ENCODE measurements at places on chromosomes 16 and 17. TPM values are rescaled to one million over a fixed set of nuclear protein-coding genes. Genes with fewer than 3 reads are reported as not detected.

- no peak for DNase-seq
Observed at GRCh38 chr16:725463-726187, 618 bp downstream of the CCDC78 start.

GRCh38 chr17:82405051-82405450, 13.1 kb upstream of the HEXD start:
- DNase-seq: no peak

The ACTG1 gene
- total RNA-seq: 5,061 TPM

- peak; percentile 99 for DNase-seq
Observed at GRCh38 chr17:81422776-81423697, 27.8 kb downstream of the BAHCC1 start.

The KRTAP2-4 gene
- not detected for total RNA-seq

DNA sequence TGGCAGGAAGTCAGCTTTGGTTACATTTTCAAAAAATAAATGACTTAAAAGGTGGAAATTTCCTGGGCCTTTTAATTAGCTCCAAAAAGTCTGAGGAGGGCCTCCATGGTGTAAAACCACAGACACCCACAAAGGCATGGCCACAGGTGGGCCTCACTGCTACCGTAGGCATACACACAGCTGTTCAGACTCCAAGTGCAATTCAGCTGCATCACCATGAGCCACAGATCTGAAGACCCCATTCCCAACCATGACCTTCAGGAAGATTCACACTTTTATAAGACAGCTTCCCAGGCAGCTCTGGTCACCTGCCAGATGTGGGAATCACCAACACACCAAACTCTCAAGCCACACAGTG, 20.6 kb downstream of the CSNK2A2 start:
- DNase-seq: no peak

DNA sequence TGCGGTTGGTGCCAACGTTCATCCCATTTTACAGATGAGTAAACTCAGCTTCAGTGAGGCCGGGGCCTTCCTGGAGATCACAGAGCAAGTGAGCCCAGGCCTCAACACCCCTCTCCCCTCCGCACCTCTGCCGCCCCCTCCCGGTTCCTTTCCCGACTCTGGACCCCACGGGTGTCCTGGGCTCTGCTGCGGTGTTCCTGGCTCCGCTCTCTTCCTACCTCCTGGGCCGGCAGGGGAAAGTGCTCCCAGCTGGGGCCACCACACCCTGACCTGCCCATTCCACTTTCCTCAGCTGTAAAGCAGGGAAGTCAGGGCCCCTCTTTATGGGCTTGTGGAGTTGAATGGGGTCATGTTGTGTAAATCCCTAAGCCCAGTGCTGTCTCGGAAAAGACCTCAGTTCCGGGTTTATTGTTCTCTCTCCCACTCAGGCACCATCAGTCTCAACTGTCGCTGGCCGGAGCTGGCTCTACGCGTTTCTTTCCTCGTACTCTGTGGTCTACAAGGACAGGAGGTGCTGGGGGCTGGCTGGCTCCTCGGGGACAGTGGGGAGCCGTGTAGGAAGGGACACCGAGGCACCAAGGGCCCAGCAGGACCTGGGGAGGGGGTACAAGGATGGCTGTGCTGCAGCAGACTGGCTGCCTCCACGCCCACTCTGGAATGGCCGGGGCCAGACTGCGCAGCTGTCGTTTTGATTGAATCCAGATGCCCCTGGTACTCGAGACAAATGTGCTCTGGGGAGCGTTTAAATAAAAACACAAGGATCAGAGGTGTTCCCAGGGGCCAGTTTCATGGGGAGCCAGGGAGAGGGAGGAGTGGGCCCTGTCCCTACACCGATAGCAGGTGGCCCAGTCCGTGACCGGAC, 21.7 kb upstream of the ACSF3 start:
- DNase-seq: no peak

- DNase-seq: no peak
Observed at GRCh38 chr17:69412251-69412671, 2.2 kb upstream of the MAP2K6 start.

- no peak for DNase-seq
Observed at GRCh38 chr16:67430504-67430976, 381 bp upstream of the HSD11B2 start.

GRCh38 chr17:31522284-31522931, 130.9 kb downstream of the RAB11FIP4 start:
- DNase-seq: no peak

The ZNF469 gene
- 0.82 TPM for total RNA-seq

GRCh38 chr17:2179615-2180295, 123.8 kb downstream of the SMG6 start:
- peak; percentile 85 for DNase-seq

DNA sequence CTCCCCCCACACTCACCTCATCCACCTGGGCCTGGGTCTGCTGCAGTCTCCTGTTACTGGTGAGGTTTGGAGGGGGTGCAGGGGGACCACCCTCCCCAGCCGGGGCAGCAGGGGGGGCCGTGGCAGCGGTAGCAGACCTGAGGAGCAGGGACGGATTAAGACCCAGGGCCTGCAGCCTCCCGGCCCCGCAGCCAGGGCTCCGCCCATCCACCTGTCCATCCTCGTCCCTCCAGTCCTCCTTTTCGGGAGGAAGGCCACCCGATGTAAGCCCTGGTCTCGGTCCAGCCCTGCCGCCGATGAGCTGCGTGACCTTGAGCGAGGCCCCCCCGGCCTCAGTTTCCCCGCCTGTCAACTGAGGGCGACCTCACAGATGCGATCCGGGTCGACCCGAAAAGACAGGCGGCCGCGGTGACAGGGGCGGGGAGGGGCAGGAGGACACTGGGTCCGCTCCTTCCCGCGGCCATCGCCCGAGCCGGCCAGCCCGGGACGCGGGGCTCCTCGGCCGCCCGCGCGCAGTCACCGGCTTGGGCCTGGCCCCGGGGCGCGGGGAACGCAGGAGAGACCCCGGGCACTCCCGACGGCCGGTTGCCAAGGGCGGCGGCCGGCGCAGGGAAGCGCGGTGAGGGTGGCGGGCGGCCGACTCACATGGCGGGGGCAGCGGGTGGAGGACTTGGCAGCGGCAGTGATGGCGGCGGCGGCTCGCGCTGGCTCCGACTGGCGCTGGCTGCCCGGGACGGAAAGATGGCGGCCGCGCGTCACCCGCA, at the start of gene VAMP2:
VAMP2 (minus strand) TSS at position 716 of the 764 bp plus-strand sequence; CDS start at position 647, 69 bp downstream.
- peak; percentile 78 for DNase-seq

The TXNL4B gene
- total RNA-seq: 7.5 TPM

DNA sequence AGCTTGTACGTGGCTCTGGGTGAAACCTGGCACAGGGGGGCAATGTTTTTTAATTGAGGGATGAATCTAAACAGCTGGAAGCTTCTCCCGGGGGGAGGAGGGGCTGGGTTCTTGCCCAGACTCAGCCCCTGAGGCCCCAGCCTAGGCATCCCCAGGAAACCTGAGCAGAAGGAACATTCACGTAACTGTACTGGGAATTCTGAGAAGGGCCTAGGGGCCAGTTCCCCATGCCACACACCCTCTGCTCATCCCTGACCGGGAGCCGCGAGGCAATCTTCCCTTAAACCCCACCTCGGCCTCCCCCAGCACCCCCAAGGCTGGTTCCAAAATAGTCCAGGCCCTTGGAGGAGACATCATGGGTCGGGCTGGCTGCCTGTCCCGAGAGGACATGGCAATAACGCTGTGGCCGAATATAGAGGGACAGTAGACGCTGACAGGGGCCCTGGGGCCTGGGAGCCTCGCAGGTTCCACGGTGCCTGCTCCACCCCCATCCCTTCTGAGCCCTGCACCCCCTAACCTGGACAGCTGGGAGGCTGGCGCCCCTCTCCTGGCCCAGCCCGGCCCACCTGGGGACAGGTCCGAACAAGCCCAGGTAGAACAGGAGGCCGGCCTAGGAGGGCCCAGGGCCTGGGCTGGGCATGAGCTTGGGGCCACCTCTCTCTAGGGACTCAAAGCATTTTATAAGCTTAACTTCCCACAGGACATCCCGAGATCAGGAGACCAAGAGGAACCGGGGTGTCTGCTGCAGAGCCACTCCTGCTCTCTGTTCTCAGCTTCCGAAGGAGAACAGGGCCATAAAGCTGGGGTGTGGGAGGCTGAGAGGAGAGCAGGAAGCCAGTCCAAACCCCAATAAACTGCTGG, 83.2 kb upstream of the TOB1 start:
- no peak for DNase-seq

DNA sequence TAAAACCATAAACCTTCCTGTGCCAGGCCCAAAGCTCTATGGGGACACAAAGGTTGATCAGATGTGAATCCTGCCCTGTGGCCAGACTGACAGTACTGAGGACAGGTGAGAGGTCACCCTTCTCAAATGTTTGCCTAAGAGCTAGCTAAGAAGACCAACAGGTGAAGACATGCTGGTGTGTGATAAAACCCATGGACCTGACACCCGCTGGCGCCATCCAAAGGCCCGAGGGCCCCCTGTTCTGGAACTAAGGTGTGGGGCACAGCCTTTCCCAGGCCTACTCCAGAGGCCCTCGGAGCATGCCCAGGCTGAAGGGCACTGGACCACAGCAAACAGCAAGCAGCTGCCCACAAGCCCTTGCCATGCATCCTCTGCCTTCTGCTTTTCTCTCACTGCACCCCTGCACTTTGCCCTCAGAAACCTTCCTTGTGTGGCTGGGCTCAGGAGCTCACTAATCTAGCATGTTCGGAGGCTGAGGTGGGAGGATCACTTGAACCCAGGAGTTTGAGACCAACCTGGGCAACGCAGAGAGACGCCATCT, 5.2 kb upstream of the CDK3 start:
- no peak for DNase-seq

The AKAP10 gene
- 10.0 TPM for total RNA-seq

GRCh38 chr17:59292174-59292523, 39.3 kb upstream of the YPEL2 start:
- no peak for DNase-seq

- no peak for DNase-seq
Observed at GRCh38 chr17:35006961-35007360, 26.6 kb downstream of the LIG3 start.

The NTN1 gene
- 0.79 TPM for total RNA-seq

DNA sequence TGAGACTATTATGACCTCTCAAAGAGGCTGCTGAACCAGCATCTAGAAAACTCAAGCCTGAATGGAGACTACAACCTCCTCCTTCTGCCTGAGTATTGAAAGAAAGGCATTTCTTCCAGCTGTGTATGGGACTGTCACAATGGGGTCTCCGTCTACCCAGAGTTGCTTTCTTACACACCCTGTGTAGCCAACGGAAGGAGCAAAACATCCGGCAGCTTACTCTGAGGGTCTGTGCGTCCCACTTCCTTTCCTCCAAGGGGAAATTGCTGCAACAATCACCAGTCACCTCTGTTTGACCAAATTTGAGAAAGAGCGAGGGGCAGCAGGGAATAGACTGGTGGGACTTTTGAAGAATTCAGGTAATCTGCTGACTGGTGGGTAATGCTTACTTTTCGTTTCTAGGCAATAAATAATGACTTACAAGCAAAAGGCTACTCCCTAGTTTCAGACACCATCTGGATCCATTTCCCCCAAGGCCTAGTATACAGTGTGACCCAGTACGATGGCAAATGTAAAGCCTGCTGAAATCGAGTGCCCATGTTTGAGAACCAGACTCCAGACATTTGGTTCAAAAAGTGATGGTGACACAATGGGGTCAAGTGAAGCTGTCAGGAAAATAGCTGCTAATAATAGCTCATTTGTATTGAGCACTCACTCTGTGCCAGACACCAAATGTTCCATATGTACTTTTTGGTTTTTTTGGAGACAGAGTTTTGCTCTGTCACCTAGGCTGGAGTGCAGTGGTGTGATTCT, 81.7 kb downstream of the YPEL2 start:
- DNase-seq: no peak

DNA sequence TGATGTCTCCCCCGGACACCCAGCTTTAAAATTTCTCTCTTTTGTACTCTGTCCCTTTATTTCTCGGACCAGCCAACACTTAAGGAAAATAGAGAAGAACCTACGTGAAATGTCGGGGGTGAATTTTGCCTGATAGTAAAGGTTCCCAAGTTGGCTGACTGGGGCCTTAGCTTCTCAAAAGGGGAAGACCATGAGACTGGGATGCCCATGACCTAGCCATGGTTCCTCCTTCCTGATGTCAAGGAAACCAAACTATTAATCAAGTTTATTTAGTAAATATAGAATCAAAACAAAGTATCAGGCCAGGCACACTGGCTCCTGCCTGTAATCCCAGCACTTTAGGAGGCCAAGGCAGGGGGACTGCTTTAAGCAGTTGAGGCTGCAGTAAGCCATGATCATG, 2.4 kb upstream of the EIF1 start:
- no peak for DNase-seq

The ANKFN1 gene
- 7.0 TPM for total RNA-seq

DNA sequence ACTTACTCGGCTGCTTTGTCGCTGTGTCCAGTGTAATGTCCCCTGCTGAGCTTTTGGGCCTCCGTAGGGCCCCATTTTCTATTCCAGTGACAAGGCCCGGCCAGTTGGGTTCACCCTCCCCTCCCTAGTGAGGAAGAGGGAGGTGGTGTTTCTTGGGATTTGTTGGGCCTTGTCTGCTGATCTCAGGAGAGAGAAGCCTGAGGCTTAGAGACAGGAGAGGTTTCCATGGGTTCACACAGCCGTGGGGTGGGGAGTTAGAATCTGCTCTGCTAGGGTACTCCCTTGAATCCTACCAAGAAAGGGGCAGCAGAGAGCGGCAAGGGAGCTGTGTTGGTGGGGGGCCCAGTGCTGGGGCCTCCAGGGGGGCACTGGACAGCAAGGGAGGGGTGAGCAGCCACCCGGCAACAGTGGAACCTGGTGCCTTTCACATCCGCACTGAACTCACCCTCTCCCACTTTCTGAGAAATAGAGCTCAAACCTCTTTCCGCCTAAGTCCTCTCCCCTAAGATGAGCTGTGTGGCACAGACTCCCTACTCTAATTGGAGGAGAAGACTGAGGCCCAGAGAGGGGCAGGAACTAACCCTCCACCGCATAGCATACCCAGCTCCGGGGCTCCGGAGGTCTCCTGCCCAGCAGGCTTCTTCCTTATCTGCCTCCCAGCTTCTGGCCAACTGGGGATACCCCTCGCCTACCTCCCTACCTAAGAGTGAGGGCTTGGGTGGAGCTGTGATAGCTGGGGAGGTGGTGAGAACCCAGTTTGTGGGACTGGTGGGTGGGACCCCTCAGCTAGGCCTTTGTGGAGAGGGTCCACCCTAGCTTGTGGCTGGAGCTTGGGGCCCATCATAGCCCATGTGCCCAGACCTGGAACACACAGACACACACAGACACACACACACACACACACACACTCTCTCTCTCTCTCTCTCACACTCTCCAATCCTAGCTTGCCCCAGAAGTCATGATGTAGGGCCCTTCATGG, 6.8 kb downstream of the TBKBP1 start:
- DNase-seq: no peak

- no peak for DNase-seq
Observed at GRCh38 chr16:69435977-69436820, 11.8 kb downstream of the CYB5B start.

- no peak for DNase-seq
Observed at GRCh38 chr16:30839523-30840227, 52.7 kb upstream of the ZNF629 start.

DNA sequence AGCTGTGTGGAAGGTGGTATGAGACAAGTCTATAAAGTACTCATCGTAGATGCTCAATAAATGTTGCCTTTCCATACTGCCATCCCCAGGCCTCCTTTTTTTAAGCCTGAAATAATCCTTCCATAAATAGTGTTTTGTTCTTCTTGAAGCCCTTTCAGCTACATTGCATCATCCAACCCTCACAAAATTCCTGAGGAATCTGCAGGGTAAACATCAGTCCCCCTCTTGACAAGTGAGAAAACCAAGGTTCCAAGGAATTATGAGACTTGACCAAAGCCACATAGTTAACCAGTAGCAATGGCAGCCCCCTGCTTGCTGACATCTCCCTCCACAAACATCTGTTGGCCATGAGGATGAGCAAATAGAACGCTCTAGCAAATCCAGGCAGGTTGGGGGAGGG, 89.7 kb upstream of the CCL1 start:
- DNase-seq: no peak

GRCh38 chr17:75808549-75808904, 23.9 kb downstream of the UNK start:
- no peak for DNase-seq
